ENCODE measurements at places on chromosomes 1 and 21. TPM values are rescaled to one million over a fixed set of nuclear protein-coding genes. Genes with fewer than 3 reads are reported as not detected.

DNA sequence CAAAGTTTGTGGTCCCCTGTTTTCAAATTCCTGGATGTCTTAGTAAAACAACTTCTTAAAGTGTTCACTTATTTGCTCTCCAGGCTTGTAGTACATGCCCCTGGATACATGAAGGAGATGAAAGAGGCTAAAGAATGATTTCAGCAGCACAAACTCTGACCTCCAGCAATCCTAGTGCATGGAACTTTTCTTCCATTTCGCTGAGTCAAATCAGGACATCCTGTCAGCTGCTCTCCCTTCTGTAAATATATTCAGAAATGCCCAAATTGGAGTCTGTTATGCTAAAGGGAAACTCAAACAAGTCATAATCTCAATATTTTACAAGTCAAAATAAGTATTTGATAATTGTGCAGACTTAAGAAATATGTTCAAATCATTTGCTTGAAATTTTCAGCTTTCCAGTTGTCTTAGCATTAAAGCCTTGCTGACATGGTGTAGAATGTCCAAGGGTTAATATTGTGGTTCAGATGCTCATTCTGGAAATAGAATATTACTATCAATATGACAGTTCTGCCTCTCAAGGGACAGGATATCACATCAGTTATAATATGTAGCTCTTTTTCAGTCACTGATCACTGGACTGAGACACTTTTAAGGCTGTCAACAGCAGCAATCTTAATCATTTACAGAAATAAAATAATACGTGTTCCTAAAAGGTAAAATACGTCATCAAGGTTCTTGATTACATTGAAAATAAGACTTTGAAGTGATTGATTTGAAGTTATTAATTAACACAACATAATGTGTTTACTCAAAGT lies 1157.3 kb downstream of the PLA2G4A start:
- no peak overlapping the region for H3K4me3 ChIP-seq
- H3K36me3 ChIP-seq = no peaks in the 10 kb centered on the region
- DNase-seq = no peak
- H3K4me1 ChIP-seq = no peaks in the 10 kb centered on the region

DNA sequence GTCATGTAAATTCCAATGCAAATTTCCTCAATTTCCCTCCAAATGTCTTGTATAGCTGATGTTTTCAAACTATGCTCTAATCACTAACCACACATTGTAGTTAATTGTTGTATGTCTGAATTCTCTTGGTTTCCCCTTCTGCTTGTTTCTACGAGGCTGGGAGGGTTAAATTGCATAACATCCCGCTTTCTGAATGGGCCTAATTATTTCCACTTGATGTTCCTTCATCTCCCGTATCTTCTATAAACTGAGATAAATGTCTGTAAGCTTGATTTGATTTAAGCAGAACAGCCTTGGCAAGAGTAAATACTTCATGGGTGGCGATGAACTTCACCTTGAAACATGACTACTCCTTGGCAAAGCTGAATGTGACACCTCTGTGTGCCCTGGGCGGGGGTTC lies 72.2 kb downstream of the SERINC2 start:
- no peak for DNase-seq
- no peak overlapping the region for H3K27ac ChIP-seq
- no peak overlapping the region for H3K4me3 ChIP-seq
- H3K4me1 ChIP-seq = peaks cover 7% of the 10 kb centered on the region
- peaks cover 10% of the 10 kb centered on the region for H3K27me3 ChIP-seq

DNA sequence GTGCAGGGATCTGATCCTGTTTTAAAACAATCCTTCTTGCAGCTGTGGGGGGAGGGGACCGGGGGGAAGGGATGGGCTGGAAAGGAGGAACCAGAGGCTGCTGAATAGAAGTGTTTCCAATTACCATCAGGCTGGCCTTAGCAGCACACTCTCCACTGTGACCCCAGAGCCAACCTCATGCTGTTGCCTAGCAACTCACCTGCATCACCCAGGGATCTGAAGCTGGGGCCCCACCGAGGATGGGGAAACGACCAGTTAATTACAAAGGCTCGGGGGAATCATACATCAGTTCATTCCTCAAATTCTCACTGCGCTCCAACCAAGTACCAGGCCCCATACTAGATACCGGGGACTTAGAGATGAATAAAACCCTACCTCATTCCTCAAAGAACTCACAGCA lies 11.9 kb upstream of the GPX7 start:
- H3K36me3 ChIP-seq = no peaks in the 10 kb centered on the region
- no peak for DNase-seq
- H3K4me3 ChIP-seq = no peak overlapping the region
- H3K4me1 ChIP-seq = peaks cover 18% of the 10 kb centered on the region
- no peaks in the 10 kb centered on the region for H3K27me3 ChIP-seq

DNA sequence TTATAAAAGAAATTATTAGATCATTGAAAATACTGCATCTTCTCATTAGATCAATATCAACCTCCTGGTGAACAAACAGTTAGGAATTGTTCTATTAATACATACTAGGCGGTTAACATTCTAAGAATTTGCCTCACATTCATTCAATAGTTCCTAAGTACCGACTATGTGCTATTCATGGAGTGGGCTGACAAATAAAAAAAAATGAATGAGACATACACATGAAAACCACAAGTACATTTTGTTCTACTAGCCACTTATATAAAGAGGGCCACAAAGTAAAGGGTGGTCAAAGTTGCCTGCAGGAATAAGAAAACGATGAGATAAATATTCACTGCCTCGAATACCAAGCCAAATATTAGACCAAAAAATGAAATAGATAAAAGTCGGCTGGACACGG lies 294.4 kb downstream of the SDCCAG8 start:
- no peak overlapping the region for H3K4me3 ChIP-seq
- H3K27ac ChIP-seq = no peak overlapping the region
- no peaks in the 10 kb centered on the region for H3K27me3 ChIP-seq
- no peaks in the 10 kb centered on the region for H3K4me1 ChIP-seq
- no peak for DNase-seq

DNA sequence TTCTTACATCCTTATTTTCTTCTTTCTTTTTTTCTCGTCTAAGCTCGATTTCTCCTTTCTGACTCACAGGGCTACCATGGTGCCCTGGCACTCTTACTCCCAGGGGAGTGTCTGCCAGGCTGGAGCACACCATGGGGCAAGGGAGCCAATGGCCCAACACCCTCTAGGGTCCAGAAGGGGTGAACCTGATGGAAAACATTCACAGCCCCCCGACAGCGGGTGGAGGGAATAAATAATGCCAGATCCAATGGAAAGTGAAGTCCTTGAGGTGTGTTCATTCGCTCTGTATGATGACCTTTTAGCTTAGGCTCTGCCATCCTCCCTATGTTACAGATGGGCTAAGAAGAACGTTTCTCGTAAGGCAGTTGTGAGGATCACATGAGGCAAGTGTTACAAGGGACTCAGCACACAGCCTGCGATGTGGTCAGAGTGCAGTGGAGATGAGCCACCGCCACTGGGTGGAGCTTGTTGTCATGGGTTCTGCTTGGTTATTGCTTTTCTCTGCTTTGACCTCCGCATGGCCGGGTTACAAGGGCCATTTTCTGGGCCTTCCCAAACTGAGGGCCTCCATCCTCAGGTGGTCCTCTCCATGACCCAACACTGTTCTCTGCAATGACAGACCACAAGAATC lies 3.5 kb upstream of the FCMR start:
- H3K27ac ChIP-seq = no peak overlapping the region
- no peaks in the 10 kb centered on the region for H3K36me3 ChIP-seq
- H3K27me3 ChIP-seq = peaks cover 5% of the 10 kb centered on the region
- H3K4me1 ChIP-seq = no peaks in the 10 kb centered on the region

DNA sequence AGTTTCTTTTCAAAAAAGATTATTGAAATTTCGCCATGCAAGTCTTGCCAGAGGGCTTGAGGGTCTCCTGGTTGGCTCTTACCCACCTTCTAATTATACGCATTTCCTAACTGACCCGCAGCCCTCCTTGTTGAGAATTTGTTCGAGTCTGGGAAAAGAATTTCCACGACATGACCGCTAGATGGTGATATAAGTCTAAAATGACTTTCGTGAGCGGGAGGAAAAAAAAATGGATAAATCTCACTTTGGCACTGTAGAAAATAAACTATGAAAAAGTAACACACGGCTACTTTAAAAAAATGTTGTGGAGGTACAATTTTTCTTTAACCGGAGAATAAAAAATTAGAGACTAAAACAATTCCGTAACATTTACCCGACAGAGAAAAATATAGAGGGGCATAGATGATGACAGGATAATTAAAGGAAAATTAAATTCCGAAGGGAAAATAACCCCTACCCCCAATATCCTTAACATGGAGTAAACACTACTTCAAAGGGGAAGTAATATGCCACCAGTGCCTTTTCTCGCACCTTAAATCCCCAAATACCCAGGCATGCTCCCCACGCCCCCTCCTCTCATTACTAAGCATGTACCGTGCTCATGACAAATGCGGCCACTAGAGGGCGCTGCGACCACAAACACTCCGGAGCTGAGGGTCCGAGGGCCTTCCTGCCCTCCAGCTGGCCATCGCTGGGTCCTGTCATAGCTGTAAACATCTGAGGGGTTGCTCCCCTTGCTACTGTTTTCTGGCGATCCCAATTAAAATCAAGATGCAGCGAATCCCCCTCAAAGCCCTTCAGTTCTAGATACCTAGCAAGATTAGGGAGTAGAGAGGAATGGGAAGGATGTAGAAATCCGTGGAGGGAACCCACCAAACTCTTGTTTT lies 266.9 kb downstream of the ASTN1 start:
- peak overlapping the region; percentile 78 for H3K4me3 ChIP-seq
- no peaks in the 10 kb centered on the region for H3K36me3 ChIP-seq
- DNase-seq = peak; percentile 65
- peaks cover 77% of the 10 kb centered on the region for H3K27me3 ChIP-seq
- peaks cover 4% of the 10 kb centered on the region for H3K4me1 ChIP-seq

IFNLR1 gene
- total RNA-seq = 13.0 TPM

Measured in mesothelial cell of epicardium (in vitro differentiated cells).